BJ (cell line): ENCODE measurements at places on chromosomes 7 and 10.

DNA sequence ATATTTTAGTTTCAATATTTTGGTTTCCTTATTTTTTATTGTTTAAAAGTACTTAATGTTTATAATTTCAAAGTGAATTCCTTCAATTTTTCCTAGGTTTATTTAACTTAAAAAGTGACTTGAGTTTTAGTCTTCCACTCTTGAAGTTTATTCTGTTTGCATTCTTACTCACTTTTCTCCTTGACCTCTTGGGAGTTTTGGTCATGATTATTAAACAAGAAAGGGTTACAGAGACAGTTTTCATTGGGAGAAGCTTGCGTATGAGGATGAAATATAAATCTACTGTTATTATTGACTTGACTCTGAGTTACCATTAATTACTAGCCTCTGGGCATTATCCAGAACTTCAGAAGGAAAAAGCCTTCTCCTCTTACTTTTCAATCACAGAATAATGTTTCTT lies 216.0 kb downstream of the BMPER start:
- no peak for DNase-seq

DNA sequence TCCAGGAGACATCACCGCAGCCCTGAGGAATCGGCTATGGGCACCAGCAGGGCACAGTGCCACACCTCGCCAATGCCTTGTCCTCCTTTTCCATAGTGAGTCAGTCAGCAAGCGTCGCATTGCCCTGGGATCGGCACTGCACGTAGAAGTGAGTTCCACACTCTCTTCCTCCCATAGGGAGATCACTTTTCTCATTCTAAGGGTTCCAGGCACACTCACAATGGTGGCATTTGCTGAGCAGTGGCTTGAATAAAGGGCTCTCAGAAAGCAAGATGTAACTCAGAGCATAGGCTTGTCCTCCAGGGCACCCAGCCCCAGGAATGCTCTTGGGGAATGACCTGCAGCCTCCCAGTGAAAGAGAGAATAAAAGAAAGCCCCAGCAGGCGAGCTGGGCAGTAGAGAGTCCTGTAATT lies 1.1 kb upstream of the VIM start:
- no peak for DNase-seq

DNA sequence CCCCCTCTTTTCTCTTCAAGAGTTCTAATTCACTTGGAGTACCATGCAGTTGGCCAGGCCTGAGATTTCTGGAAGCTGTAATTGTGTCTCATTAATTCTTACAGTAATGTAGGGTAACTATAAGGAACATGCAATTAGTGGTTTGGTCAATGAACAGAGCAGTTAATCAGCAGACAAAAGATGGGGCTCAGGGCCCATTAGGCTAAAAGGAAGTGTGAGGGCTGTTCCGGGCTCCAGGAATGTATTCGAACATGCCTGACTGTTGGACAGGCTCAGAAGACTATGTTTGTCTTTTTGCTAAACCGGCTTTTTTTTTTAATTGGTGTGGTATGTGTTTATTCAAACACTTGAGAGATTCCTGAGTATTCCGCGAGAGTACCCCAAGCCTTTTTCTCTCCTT lies 42.5 kb upstream of the FZD8 start:
- no peak for DNase-seq

DNA sequence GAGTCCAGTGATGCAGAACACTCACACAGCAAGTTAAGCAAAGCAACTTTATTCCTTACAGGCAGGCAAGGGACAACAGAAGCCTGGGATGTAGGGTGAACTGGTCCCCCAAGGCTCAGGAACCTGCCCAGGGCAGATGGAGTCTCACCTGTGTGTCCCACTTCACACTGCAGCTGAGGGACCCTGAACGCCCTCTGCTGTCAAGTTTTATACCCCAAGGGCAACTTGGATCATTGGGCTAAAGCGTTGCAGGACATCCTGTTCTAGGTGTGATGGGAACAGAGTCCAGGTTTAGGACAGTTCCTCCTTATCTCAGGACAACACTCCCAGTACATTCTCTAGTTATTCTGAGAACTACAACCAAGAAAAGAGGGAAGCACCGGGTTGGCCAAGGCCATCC lies 49.5 kb upstream of the ZNF746 start:
- DNase-seq = no peak
